ENCODE measurements at places on chromosomes 12 and 14.

GRCh38 chr14:65336191-65336591, 76.3 kb upstream of the FUT8 start:
- DNase-seq = no peak

DNA sequence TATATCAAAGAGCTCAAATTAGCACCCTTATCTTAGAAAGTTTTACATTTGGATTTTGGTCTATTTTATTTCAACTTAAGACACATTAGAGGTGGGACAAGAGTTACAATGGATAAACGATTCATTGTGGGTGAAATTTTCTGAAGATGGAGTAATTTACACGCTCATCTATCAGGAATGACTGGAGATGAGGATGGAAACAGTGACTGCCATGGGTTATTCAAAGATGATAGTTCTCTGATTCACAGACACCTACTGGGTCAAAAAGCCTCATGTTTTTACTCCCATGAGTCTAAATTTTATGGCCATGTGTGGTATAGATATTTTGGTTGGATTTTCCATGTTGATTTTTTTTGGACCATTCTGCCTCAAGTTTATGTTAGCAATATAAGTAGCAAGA, 22.1 kb downstream of the SAMD4A start:
- DNase-seq = no peak

GRCh38 chr12:21972055-21972454, 30.8 kb upstream of the ABCC9 start:
- no peak for DNase-seq

GRCh38 chr12:72546106-72546505, 273.9 kb downstream of the TRHDE start:
- DNase-seq = no peak

DNA sequence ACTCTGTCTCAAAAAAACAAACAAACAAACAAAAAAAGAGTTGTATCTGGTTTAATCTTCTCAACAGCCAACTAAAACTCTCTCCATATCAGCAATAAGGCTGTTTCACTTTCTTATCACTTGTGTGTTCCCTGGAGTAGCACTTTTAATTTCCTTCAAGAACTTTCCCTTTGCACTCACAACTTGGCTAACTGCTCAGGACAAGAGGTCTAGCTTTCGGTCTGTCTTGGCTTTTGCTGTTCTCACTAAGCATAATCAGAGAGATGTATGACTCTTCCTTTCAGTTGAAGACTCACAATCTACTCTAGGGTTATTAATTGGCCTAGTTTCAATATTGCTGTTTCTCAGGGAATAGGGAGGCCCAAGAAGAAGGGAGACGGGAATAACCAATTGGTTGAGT, 12.3 kb downstream of the NEMP1 start:
- no peak for DNase-seq

- no peak for DNase-seq
These were observed 7.7 kb downstream of the ANKRD9 start for GRCh38 chr14:102501751-102502315.

DNA sequence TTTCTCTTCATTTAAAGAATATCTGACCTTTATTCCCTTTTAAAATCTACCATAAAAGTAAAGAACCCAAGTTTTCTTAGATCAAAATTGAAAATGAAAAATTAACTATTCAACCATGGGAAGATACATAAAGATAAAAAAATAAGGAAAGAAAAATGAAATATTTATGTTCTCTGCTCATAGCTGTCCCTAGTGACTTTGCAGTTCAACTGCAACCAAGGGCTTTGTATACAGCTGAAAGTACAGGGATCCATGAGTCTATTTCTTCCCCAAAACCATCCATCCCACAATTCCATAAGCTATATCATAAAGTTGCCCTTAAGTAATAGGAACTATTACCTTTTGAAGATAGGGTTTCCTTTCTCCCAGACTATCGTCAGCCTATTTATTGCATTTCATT, 113.1 kb downstream of the ITPR2 start:
- DNase-seq = no peak

DNA sequence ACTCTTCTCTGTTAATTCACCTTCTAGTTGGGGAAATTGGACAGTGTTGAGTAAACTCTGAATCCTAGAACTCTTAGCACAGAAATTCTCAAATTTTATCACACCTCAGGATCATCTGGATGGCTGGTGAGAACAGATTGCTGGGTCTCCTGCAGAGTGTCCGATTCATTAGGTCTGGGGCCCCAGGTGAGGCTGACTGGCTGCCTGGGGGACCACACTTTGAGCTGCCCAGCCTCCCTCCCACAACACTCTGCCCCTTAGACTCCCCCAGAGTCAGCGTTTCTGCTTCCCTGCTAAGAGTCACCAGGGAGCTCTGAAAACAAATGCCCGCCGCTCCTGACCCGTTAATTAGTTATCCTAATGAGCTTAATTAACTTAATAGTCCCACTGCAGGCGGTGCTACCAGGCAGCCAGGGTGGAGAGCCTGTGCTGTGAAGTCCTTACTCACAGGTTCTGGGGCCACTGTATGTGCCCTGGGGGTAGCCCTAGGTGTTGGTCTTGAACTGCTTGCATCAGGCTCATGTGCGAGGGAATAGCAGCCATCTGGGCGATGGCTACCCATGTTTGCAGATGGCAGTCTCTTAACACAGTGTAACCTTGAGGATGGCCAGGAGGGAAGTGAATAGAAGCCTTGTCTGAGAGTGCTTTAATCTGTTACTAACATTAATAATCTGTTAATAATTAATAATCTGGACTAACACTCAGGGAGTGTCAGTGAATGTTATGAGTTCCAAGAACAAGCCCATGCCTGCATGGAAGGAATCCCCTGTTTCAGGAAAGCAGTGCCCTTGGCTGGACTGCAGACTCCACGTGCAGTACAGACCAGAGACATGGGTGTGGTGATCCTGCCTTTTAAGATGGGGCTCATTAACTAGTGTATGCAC, 35.6 kb downstream of the AACS start:
- no peak for DNase-seq

- DNase-seq = no peak
These were observed 25.7 kb downstream of the MOK start for GRCh38 chr14:102279282-102279681.

DNA sequence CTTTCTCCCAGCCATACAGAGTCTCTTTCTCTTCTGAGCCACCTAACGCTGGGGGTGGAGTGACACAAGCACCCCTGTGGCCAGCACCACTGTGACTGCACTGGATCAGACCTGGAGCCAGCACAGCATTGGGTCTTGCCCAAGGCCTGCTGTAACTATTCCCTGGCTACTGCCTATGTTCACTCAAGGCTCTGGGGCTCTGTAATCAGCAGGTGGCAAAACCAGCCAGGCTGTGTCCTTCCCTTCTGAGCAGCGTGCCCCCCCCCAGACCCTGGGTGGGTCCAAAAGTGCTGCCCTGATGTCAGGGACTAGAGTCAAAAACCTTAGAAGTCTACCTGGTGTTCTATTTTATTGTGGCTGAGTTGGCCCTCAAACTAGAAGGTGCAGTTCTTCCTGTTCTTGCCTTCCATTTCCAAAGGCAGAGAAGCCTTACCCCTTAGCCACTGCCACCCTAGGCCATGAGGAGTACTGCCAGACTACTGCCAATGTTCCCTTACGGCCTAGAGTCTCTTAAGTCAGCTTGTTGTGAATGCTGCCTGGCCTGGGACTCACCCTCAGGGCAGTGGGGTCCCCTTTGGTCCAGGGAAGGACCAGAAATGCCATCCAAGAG, 49.9 kb downstream of the PELI2 start:
- DNase-seq = no peak

- DNase-seq = no peak
These were observed 452.2 kb downstream of the IPO8 start for GRCh38 chr12:30243426-30243825.

GRCh38 chr12:15152868-15153267, 68.3 kb downstream of the RERG start:
- no peak for DNase-seq

- DNase-seq = no peak
These were observed 13.1 kb downstream of the KRT85 start for GRCh38 chr12:52354200-52354599.

DNA sequence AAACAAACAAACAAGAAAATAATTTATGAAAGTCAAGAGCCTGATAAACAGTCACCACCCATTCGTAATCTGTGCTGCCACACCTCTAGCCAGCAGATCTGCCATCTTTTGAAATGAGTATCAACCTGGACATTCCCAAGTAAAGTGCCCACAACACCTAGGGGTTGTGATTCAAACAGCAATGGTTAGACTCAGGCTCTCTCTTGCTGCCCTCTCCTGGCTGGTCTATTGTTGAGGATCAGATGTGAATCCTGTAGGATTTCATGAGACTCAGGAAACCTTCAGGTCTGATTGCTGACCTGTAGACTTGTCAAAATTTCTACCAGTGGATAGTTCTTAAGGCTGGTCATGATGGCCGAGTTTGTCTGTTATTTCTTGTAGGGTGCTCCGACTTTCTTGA, 26.8 kb downstream of the DGLUCY start:
- DNase-seq = no peak

DNA sequence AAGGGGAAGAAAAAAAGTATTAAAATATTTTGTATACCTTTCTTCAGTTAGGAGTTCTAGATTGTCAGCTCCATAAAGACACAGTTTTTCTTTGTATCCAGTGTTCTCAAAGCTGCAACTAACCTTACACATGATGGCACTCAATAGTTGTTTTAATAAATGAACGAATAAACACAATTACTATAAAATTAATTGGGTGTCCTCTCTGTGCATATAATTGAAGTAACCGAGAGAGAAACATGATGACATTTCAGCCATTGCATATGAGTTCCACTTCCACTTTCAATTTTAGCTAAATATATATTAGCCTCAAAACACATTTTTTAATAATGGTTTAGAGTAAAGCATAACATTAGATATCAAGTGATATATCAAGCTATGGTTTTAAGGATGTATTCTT, 671.2 kb downstream of the LRFN5 start:
- no peak for DNase-seq

GRCh38 chr12:29710104-29710503, 73.6 kb downstream of the TMTC1 start:
- DNase-seq = peak; percentile 48

DNA sequence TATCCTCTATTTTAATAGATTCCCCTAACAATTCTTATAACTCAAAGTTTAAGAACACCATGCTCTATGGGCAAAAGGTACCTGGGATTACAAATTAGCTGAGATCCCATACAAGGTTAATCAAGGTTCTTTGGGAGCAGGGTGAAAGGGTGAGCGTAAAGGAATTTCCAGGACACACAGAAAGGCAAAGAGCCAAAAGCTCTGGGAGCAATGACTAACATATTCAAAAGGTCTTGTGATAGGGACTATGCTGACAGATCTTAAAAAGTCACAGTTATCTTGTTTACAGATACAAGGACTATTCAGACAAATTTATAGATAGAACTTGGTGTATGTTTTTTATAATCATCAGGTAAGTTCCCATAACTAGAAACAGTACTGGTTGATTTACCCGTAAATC, 19.5 kb upstream of the PPFIBP1 start:
- DNase-seq = no peak

GRCh38 chr12:124412646-124413015, 117.7 kb downstream of the RFLNA start:
- DNase-seq = no peak

All from putamen (tissue), 1 donor.